Activated T-cell treated with anti-CD3 and anti-CD28 coated beads for 1 hour (primary cell): ENCODE measurements at places on chromosomes 11 and 22.
A peak's percentile ranks its signal among the peaks of the same experiment; 100 is the strongest.

- DNase-seq, result no peak
Observed at GRCh38 chr11:860234-861104, 17.8 kb downstream of the TSPAN4 start.

DNA sequence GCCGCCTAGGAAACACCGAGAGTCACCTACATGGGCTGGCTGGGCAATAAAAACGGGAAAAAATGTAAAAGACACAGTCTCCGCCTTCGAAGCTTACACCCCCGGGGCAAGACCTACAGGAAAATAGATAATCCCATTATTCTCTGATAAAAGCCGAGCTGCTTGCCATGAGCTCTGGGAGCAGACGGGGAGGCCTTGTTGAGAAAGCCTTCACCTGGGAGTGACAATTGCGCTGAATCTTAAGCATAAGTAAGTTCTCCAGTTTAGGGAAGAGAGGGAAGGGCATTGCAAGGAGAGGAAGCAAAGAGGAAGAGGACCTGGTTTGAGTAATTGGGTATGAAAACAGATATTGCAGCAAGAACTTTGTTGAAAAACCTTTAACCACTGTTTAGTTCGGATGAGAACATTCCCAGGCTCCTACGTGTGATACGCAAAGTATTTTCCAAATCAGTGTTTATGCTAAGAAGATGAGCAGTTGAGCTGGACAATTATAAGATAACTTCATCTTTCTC lies 813 bp upstream of the BTBD10 start:
- no peak for DNase-seq

- no peak for DNase-seq
Observed at GRCh38 chr11:107472966-107473365, 15.3 kb upstream of the CWF19L2 start.

GRCh38 chr11:125995313-125995712 lies 49.5 kb downstream of the VSIG10L2 start:
- no peak for DNase-seq

DNA sequence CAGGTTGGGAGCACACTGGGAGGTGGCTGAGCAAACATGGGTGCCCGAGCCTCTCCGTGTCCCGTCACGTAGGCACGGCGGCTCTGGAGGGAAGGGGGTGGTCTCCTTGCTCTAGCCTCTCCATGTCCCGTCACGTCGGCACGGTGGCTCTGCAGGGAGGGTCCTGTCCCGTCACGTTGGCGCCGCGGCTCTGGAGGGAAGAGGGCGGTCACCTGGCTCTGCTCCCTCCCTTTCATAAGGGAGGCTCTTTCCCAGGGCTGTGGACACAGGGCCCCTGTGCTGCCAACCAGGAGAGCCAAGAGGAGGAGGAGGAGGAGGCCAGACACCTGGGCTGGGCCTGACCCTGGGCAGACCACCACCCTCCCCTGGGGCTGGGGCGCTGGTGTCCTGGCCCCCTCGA lies 1173.7 kb downstream of the BRD1 start:
- no peak for DNase-seq

- no peak for DNase-seq
Observed at GRCh38 chr11:66432597-66432996, 6.1 kb downstream of the MRPL11 start.

DNA sequence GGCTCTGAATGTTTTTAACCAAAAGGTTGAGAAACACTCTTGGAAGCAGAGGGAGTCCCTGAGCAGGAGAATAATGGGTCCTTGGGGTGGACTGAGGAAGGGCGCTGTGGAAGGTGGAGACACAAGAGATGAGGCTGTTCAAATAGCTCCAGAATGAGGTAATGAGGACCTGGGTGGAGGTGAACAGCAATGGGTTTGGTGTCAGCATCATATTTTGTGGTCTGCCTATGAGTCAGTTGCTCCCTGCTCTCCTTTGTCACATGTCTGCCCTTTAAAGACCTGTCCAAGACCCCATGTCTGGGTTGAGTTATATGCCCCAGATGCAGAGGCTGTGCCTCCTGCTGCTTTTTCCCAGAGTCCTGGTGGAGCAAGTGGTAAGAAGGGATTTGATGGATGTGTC lies 113.6 kb downstream of the BARX2 start:
- DNase-seq, result no peak

GRCh38 chr11:98725471-98725870 lies 295.3 kb upstream of the CNTN5 start:
- DNase-seq, result no peak

DNA sequence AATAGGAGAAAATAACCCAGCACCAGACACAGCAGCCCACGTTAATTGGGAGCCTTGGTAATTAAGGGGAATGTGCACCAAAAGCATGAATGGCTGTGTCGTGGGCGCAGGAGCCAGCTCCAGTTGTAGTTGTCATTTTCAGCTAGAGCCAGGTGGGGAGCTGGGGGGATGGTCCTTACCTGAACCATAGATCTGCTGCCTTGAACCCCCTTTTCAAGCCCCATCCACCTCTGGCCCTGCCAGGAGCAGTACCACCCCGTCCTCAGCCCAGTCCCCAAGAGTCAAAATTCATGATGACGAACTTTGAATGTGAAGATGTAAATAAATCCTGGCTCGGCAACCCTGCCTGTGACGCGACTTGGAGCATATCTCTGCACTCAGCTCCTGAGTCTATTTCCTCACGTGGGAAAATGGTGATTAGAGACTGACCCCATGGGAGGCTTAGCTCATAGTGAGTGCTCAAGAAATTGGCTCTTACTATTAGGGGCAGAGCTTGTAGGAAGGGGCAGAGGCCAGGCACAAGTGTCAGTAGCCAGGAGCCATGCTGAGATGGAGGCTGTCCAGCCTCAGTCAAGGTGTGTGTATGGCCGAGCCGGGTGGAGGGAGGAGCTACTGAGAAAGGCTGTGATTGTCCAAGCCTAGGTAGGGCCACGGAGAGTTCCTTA lies 794 bp upstream of the FXYD6 start:
- DNase-seq, result no peak

- no peak for DNase-seq
Observed at GRCh38 chr11:34599406-34599945, 21.4 kb upstream of the EHF start.

DNA sequence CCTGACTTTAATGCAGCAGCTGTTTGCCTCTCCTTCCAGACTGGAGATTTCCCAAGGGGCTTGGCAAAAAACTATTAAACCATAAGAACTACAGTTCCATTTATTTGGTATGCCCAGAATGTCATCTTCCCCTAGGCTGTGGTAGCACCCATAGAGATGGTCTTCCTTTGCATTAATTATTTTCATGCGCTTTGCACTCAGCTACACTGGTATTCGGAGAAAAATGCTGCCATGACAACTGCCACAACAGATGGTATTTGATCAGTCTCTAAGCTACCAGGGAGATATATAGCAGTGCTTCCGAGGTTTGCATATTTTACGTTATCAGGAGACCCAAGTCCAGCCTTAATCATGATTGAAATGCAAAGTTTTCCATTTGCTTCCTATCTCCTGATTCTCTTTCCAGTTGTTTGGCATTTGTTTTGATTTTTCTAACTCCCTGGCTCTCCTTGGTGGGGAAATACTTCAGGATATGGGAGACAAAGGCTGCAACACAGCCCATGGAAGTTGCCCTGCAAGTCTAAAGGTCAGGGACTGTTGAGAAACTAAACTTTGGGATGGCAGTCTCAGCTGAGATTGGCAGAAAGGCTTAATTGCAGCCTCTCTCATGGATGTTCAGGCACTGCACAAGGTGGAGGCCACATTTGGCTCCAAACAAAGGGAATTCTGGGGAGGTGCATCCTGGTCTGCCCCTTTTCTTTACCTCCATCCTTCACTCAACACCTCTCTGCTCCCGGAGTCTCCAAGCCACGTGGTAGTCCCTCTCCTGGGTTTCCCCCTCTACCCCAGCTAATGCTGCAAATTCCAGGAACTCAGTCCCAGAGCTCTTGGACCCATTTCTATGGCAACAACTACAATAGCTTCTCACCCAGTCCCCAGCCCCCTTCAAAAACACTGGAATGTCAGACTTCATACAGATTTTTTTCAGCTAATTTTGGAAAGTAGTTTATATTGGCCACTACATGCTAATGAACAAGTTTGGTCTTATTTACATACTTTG lies 151.8 kb downstream of the NAV2 start:
- DNase-seq, result no peak

DNA sequence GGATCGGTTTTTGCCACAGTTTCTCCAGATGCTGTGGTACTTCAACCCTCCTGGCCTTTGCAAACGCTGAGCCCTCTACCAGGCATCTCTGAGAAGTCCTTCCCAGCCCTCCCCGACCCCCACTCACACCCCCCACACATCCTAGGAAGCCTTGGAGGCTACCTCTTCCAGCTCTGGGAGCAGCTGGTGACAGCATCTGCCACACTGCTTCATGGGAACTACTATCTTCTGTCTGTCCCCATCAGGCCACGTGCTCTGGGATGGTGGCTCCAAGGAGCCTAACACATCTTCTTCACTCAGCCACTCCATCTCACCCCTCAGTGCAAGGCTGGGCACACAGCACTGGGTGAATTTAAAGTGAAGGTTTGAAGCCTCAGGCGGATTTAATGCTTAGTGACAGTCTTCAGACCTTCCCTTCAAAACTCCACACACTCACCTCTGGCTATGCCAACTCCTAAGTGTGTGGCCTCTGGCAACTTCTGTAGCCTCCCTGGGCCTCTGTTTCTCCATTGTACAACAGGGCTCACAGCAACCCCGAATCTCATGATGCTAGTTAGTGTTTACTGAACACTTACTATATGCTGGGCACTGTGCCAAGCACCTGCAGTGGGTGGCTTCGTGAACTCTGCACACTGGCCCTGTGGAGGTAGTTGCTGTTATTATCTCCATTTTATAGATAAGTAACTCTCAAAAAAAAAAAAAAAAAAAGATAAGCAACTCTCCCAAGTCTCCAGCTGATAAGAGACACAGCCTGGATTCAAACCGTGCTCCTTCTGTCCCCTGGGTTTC lies 7.3 kb upstream of the TP53I11 start:
- no peak for DNase-seq

GRCh38 chr11:94533696-94534630 lies 9.8 kb upstream of the FUT4 start:
- no peak for DNase-seq

- DNase-seq, result no peak
Observed at GRCh38 chr11:1930462-1930830, 10.9 kb downstream of the TNNT3 start.

DNA sequence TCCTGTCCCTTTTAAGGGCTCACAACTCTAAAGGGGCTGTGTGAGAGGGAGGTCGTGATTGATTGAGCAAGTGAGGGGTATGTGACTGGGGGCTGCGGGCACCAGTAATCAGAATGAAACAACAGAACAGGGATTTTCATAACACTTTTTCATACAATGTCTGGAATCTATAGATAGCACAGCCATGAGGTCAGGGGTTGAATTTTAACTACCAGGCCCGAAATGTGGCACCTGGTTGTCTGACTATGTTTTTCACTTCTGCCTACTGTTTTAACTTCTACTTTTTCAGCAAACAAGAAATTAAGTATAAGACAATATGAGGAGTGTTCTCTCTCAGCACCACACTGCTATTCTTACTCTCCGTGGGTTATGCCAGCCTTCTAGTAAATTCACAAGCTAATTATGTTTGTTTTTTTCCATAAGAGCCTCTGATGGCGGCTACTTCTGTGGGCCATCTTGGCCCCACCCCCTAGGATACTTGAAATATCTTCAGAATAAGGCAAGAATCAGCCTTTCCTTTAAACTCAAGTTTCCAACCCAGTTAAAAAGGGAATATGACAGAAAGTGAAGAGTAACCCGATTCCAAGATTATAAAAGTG lies 552.8 kb upstream of the CHORDC1 start:
- DNase-seq, result no peak

DNA sequence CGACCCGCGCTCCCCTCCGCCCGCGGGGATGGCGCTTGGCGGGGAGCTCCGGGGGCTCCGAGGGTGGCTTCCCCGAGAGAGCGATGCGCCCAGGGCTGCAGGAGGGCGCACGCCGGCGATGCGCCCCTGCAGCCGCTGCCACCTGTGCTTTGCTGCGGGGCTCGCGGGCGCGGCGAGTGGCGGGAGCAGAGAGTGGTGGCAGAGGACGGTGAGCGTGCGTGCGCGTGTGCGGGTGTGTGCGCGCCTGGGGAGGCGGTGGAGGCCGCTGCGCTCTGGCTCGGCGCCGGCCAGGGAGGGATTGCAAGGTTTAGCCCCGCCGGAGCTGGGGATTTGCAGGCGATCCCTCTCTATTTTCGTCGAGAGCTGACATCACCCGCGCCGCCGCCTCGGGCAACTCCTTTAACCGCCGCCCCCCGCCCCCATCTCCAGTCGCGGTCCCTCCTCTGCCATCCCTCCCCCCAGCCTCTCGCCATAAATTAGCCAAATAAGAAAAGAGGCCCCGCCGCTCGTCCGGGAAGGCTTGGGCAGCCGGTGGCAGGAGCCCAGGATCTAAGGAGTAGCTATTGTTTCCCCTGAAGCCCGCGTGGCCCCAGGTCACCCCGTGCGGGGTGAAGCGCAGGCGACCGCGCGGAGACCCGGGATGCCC lies at the start of gene SLC1A2:
Gene SLC1A2, minus strand, starts transcription at position 375 of the 646 bp plus-strand sequence. CDS start 592 bp downstream, outside the sequence.
- DNase-seq, result no peak

DNA sequence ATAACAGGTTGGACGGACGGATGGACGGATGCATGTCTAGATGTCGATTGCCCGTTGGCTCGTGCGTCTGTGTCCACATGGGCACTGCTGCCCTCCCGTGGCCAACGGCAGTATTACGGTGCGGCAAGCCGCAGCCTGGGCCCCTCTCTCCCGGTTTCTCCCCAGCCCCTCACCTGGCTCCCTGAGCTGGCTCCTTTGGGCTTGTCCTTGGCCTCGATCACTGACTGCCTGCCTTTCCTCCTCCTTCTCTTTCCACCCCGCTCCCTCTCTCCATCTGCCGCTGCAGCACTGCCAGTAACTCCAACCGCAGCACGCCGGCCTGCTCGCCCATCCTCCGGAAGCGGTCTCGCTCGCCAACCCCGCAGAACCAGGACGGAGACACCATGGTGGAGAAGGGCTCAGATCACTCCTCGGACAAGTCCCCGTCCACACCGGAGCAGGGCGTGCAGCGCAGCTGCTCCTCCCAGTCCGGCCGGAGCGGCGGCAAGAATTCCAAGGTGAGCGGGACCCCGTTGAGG lies 77.3 kb downstream of the SCN3B start:
- DNase-seq, result peak; percentile 55

DNA sequence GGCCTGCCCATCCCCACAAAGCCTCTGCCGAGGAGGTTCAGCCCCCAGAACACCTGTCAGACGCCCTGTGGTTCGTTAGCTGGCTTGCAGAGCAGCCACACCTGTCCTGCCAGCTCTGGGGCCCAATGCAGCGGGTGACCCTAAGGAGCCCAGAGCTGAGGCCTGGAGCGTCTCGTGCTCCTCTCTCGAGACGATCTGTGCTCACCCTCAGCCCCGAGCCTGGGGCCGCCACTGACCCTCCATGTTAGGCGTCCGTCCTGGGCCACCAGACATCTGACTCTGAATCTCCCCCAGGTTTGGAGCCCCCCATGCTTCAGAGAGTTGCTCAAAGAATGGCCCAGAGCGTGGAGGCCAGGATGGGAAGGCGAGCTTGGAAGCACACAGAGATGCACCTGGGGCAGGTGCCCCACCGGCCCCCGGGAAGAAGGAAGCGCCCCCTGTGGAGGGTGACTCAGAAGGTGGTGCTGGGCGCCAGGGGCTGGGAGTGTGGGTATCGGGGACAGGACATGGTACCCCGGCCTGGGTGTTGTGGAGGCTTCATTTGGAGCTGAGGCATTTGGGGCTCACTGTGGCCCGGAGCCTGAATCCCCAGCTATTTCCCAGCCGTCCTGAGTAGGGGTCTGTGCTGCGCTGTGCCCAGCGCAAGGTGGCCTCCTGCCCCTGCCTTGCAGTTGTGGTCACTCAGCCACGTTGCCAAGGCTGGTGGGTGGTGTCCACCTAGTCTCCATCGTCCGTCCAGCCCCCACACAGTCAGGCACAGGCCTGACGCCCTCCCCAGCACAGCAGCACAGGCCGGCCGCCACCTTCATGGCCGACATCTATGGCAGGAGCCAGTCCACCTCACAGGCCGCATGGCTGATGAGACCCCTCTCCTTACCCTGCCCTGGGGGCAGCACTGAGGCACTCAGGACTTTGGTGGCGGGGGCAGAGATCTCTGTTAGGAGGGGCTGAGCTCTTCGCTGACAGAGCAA lies 36.2 kb downstream of the SBF1 start:
- DNase-seq, result no peak
